Dorsolateral prefrontal cortex (tissue), 122 donors: ENCODE measurements at places on chromosomes 6 and 20. TPM values are rescaled to one million over a fixed set of nuclear protein-coding genes. Genes with fewer than 3 reads are reported as not detected.

Gene ESR1
- 1.5 TPM for total RNA-seq

Gene NR2E1
- 10.2 TPM for total RNA-seq

Gene VPS16
- 48.9 TPM for total RNA-seq

DNA sequence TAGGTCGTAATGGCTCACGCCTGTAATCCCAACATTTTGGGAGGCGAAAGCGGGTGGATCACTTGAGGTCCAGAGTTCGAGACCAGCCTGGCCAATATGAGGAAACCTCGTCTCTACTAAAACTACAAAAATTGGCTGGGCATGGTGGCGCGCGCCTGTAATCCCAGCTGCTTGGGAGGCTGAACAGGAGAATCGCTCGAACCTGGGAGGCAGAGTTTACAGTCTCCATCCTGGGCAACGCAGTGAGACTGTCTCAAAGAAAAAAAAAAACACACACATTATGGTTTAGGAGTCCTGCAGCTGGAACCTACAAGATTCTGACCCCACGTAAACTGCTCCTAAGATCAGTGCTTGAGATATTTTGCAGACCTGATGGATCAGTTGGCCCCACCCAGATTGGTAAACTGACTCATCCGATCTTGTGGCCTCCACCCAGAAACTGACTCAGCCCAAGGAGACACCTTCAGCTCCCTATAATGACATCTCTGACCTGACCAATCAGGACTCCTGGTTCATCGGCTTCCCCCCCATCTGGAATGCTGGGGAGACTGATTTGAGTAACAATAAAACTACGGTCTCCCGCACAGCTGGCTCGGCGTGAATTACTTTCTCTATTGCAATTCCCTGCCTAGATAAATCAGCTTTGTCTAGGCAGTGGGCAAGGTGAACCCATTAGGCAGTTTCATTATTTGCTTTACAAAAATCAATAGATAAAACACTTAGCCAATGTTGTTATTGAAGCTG, 96.2 kb upstream of the BTN3A2 start:
- DNase-seq: no peak

- no peak for DNase-seq
These were observed 632 bp downstream of the LIN28B start for GRCh38 chr6:104957301-104958177.

- no peak for DNase-seq
These were observed 281.0 kb downstream of the SAMD5 start for GRCh38 chr6:147789430-147789947.

GRCh38 chr6:1591243-1591642, 18.5 kb upstream of the FOXC1 start:
- DNase-seq: no peak
